ENCODE measurements at places on chromosomes 4 and X. TPM values are rescaled to one million over a fixed set of nuclear protein-coding genes. Genes with fewer than 3 reads are reported as not detected.

Gene SLC4A4
- total RNA-seq = not detected

- H3K27ac ChIP-seq = no peak overlapping the region
- DNase-seq = no peak
- H3K4me3 ChIP-seq = no peak overlapping the region
- no peaks in the 10 kb centered on the region for H3K36me3 ChIP-seq
- no peaks in the 10 kb centered on the region for H3K4me1 ChIP-seq
Observed at GRCh38 chr4:19438233-19438632, 813.5 kb upstream of the SLIT2 start.

GRCh38 chrX:131729295-131729694 lies 185.4 kb downstream of the OR13H1 start:
- H3K36me3 ChIP-seq = no peaks in the 10 kb centered on the region
- no peak for DNase-seq
- H3K27ac ChIP-seq = no peak overlapping the region
- H3K4me1 ChIP-seq = no peaks in the 10 kb centered on the region

DNA sequence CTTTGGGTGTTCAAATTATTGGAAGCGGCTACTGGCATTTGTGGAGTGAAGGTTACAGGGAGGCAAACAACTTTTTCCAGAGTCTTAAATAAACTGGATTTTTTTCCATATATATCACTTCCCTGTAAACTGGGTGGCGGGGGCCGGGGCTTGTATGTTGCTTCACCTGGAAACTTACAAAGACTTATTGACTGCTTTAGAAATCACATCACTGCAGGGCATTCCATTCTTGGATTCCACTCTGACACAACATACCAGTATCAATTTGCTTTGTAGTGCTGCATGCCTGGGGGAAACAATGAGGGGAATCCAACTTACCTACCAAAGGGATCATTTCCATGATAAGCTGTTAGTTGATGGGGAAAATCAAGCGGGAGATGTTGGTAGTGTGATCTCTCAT lies 21.7 kb upstream of the FAM156A start:
- peaks cover 89% of the 10 kb centered on the region for H3K4me1 ChIP-seq
- H3K27me3 ChIP-seq = no peaks in the 10 kb centered on the region
- H3K36me3 ChIP-seq = no peaks in the 10 kb centered on the region
- DNase-seq = peak; percentile 88
- H3K4me3 ChIP-seq = no peak overlapping the region
- peak overlapping the region; percentile 90 for H3K27ac ChIP-seq
